ENCODE measurements at places on chromosomes 11 and 22.

DNA sequence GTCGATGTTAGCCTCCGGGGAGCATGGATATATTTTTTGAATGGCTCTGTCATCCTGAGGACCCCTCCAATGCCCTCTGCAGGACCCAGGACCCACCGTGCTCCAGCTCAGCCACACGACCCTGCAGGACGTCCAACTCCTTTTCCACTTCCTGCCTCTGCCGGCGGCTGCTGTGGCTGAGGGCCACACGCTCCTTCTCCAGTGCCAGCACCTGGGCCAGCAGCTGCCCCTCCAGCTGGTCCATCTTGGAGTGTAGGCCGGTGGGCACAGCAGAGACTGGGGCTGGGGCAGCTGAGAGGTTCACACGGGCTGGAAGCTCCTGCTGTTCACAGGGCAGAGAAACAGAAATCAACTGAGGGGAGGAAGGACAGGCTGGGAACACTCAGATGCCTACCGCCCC is 15.6 kb downstream of the NPTXR start:
- no peak for DNase-seq

GRCh38 chr11:122780296-122780949 is 57.9 kb upstream of the CRTAM start:
- DNase-seq: no peak

DNA sequence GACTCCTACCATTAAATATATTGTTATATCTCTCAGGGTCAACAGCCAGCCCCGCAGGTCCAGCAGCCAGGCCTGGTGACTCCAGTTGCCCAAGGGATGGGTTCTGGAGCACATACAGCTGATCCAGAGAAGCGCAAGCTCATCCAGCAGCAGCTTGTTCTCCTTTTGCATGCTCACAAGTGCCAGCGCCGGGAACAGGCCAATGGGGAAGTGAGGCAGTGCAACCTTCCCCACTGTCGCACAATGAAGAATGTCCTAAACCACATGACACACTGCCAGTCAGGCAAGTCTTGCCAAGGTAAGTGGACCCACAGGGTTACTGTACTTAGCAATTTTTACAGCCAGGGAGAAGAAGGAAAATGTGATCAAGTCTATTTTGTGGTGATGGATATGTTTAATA is 35.1 kb downstream of the EP300 start:
- no peak for DNase-seq

DNA sequence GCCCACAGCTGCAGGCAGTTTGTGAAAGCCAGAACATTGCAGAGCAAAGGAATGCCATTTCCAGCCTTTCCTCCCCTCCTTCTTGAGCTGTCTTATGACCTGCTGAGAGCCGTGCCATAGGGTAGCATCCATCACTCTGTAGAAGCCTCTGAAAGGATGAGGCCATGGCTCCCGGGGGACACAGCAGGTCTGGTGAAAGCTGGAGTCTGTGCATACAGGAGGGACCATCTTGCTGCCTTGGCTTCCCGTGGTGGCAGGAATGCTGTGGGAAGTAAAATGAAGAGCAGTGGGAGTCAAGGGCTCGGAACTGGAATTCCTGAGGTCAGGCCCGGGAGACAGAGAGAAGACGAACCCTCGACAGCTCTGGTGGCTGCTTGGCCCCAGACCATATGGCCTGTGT is 30.9 kb downstream of the ANO1 start:
- DNase-seq: no peak

- DNase-seq: no peak
These were observed 100.3 kb downstream of the FAT3 start for GRCh38 chr11:92324890-92325289.

DNA sequence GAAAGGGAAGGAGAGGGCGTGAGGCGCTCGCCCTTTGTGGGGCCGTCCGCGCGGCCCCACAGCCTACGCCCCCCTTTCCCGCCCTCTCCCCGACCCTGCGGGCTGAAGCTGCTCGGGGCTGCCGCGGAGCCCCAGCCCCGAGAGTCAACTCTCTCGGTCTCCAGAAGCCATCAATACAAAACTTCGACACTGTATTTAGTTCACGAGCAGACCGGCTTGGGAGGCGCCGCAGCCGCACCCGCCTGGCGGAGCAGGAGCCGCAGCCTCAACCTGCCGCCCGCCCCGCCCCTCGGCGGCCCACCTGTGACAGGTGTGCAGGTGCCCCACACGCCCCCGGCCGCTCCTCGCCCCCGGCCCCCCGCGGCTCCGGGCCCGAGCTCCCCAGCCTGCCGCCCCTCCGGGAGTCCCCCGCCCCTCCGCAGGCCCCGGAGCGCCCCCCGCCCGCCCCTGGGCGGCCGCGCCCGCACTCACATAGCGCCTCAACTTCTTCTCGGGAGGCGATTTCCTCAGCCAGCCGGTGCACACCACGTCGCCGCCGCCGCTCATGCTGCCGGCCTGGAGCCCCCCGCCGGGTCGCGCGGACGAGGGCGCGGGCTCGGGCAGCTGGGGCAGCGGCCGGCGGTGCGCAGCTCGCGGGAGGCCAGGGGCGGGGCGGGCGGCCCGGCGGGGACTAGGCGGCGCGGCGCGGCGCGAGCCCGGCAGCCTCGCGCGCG is at the start of gene GAB2:
Gene GAB2 (minus strand): TSS at position 646 of the 713 bp plus-strand sequence. CDS start 100 bp downstream, at position 546.
- DNase-seq: no peak

DNA sequence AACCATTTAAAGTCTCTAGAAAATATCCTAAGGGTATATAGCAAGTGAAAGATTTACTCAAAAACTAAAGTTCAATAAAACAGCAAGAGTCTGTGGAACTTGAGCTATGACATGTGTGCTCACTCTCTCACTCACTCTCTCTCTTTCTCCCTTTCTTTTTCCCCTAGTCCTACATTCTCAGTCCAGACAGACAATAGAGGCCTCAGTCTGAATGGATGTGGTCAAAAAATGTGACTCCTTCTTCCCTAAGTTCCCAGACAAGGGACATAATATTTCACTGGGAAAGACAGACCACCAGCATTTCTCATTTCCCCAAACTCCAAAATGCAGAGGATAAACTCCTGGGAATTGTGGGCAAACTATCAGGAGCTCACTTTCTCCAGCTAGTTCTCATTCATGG is 17.6 kb upstream of the APLNR start:
- no peak for DNase-seq

DNA sequence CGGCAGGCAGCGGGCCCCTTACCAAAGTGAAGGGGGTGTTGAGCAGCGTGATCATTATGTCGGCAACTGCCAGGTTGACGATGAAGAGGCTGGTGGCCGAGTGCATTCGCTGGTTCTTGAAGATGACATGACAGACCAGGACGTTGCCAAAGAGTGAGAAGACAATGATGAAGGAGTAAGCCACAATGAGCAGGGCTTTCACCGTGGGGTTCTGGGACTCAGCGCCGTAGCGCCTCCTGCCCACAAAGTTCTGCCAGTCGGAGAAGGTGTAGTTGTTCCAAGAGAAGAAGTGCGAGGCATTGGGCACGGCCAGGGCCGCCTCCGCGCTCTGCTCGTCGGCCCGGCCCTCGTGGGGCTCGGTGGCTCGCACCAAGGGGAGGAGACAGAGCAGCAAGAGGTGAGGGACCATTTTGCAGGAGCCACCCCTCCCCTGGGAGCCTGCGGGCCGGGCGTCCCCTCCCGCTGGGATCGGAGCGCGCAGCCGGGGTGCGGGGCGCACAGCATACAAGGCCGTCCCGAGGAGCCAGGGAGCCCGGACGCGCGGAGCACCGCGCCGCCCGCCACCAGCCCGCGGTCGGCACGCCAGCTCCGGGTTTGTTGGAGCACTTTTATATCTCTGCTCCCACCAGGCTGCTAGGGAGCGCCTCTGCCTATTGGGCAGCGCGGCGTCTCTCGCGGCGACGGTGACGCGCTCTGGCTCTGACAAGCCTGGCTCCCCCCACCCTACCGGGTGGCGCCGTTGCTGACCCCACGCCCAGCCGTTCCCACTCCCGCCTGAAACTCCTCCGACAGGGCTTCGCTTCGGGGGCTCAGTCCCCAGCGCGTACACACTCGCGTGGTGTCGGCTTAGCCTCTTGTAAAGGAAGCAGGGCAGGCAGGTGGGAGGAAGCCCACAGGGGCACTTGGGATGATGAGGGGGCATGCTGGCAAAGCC is at the start of gene GPR83:
Gene GPR83 (minus strand): TSS at position 581 of the 934 bp plus-strand sequence. CDS start 172 bp downstream, at position 409.
- no peak for DNase-seq

- DNase-seq: no peak
These were observed 25.3 kb upstream of the CSNK2A3 start for GRCh38 chr11:11378184-11378940.

DNA sequence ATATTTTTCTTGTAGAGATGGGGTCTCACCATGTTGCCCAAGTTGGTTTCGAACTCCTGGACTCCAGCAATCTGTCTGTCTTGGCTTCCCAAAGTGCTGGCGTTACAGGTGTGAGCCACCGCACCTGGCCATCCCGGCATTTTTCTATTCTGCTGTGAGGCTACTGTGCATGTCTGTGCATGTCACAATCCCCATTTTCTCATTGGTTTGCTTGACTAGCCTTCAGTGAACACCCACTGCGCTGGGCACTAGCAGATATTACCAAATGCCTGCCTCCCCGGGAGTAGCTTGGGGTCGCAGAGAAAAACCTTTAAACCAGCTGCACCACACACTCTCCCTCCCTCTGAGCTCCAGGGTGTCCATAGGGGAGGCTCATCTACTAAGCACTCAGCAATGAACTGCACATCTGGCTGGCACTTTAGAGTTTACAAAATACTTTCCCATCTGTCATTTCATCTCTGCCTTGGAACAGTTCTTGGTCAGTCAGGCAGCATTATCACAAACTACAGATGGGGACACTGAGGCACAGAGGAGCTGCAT is 4.9 kb downstream of the CSNK1E start:
- DNase-seq: no peak

DNA sequence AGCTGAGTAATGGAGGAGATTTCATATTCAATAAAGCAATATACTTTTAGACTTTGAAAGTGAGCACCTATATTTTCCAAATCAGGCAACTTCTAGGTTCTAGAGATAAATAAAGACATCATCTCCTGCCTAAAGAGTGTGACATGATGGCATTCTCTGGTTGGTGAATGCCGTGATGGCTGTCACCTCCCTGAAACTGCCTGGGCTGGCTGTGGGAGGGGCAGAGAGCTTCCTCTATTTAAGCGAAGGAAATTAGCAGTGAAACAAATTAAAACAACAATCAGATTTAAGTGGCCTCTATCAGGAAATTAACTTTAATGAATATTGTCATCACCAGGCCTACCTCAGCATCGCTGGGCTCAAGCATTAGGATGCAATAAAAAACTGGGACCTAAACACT is 113.9 kb downstream of the ARL14EP start:
- DNase-seq: no peak

- no peak for DNase-seq
These were observed 8.2 kb downstream of the ROBO4 start for GRCh38 chr11:124889191-124890091.

DNA sequence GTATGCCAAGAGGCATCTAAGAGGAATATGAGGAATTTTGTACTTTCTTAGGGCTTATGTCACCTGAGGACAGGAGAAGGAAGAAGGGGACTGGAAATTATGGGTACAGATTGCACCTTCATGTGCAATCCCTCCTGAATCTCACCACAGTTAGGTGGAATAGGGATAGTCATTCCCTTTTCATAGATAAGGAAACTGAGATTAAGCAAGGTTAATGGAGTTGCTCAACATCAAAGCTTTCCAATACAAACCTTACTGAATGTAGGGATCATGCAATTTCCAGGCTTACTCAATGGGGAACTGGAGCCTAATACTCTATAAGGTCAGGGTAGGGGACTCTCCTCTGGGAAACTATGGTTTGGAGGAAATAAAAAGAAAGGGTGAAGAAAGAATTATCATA is 133.0 kb downstream of the C11orf87 start:
- no peak for DNase-seq

DNA sequence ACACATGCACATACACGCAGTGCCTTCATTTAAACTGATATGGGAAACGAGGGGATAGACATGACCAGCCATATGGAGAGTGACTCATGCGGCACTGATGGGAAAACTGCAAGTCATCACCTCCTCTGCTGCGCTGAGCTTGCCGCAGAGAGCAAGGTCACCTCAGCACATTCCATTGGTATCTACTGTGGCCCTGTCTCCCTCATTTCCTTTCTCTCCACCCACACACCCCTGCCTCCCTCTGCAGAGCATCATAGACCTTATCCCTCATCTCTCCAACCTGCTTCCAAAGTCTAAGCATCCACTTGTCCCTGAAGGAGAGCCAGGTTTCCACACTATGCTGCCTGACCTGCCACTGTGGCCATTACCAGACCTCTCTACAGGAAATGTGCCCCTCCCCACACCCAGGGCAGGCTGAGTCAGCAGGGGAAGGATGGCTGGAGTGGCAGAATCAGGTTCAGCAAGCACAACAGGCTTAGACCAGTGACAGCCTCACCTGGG is 116.9 kb upstream of the SNX19 start:
- DNase-seq: peak; percentile 25

DNA sequence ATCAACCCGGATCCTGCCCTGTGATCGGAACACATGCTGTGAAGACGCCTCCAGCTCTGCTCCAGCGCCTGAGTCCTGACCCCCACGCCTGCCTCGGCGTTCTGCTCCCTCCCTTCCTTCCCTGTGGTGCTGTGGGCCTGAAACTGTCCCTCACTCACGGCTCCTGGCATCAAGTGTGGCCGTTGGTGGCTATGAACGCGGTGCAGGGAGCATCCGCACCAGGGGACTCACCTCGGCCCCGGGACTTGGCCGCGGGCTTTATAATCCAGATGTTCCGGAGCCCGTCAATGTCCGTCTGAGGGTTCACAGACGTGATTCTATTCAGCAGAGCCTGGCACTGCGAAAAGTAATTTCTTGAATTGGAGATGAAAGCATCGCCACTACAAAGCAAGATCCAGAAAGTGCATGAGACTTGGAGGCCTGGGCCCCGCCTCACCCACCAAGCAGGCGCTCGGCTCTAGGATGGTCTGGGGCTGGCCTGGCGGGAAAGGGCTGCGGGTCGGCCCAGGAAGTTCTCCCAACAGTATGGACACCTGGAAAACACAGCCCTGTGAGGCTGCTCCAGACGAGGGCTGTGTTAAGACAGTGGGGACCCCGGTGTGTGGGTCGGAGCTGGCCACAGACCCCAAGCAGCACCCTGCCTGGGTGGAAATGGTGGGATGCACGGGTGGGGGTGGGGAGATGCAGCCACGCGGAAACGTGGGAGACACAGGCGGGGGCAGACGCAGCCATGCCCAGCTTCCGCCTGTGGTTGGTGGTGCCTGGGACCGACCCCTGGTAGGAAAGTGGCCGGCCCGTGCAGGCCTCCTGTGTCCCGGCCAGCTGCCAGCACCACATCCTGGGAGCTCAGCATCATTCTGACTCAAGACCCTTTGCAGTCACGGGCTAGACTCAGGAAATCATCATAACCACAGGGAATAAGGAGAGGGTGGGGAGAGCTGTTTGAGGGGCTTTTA is 21.8 kb upstream of the IL17REL start:
- no peak for DNase-seq

All from Panc1 (cell line).